ENCODE measurements at places on chromosomes 16 and 17. TPM values are rescaled to one million over a fixed set of nuclear protein-coding genes. Genes with fewer than 3 reads are reported as not detected.

GRCh38 chr16:50535506-50536257 lies 12.5 kb upstream of the NKD1 start:
- H3K36me3 ChIP-seq: no peaks in the 10 kb centered on the region
- H3K4me1 ChIP-seq: no peaks in the 10 kb centered on the region
- DNase-seq: no peak
- no peak overlapping the region for H3K4me3 ChIP-seq
- peaks cover 5% of the 10 kb centered on the region for H3K27me3 ChIP-seq

- H3K27ac ChIP-seq: no peak overlapping the region
- H3K27me3 ChIP-seq: peaks cover 2% of the 10 kb centered on the region
- peaks cover 9% of the 10 kb centered on the region for H3K4me1 ChIP-seq
- no peaks in the 10 kb centered on the region for H3K36me3 ChIP-seq
- peak; percentile 88 for DNase-seq
Measured at GRCh38 chr17:2837147-2837561, 40.9 kb downstream of the RAP1GAP2 start.

GRCh38 chr17:78442648-78443218 lies 64.3 kb downstream of the PGS1 start:
- DNase-seq: no peak
- no peak overlapping the region for H3K27ac ChIP-seq
- H3K36me3 ChIP-seq: no peaks in the 10 kb centered on the region
- no peaks in the 10 kb centered on the region for H3K4me1 ChIP-seq

GRCh38 chr16:86777381-86777946 lies 199.1 kb downstream of the FOXL1 start:
- H3K36me3 ChIP-seq: no peaks in the 10 kb centered on the region
- no peak overlapping the region for H3K4me3 ChIP-seq
- H3K27me3 ChIP-seq: no peaks in the 10 kb centered on the region
- H3K27ac ChIP-seq: no peak overlapping the region
- DNase-seq: no peak

DNA sequence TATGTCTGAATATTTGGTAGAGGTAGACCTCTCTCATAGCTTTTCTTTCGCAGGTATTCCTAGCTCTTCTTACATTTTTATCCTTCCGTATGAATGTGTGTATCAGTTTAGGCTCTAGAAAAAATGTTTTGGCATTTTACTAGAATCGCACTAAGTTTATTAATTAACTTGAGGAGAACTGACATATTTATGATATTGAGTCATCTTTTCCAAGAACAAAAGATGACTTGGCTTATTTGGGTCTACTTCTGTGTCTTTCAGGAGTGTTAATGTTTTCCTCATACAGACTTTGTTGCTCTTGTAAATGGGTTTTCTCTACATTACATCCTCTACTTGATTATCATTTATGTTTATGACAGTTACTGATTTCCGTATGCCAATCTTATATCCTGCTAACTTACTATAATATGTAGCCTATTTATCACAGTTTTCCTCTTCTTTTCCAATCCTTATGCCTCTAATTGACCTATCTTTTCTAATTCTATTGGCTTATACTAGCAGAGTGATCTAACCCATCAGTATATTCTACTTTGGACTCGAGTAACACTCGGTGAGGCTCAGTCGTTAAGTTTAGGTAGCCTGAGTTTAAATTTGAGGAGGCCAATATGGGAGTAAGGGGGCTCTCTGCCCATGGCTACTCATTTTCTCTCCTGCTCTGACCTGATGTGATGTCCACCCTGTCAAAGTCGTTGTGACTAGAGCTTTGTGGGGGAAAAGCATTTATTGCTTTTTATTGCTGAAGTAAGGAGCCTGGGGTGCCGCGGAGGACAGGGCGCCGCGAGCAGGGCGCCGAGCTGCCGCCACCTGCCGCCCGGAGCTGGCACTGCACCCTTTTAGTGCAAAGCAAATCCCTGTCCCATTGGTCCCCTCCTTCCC lies 20.0 kb downstream of the ST6GALNAC1 start:
- H3K27me3 ChIP-seq: no peaks in the 10 kb centered on the region
- DNase-seq: peak; percentile 83
- no peak overlapping the region for H3K4me3 ChIP-seq
- no peaks in the 10 kb centered on the region for H3K36me3 ChIP-seq
- H3K4me1 ChIP-seq: peaks cover 3% of the 10 kb centered on the region

DNA sequence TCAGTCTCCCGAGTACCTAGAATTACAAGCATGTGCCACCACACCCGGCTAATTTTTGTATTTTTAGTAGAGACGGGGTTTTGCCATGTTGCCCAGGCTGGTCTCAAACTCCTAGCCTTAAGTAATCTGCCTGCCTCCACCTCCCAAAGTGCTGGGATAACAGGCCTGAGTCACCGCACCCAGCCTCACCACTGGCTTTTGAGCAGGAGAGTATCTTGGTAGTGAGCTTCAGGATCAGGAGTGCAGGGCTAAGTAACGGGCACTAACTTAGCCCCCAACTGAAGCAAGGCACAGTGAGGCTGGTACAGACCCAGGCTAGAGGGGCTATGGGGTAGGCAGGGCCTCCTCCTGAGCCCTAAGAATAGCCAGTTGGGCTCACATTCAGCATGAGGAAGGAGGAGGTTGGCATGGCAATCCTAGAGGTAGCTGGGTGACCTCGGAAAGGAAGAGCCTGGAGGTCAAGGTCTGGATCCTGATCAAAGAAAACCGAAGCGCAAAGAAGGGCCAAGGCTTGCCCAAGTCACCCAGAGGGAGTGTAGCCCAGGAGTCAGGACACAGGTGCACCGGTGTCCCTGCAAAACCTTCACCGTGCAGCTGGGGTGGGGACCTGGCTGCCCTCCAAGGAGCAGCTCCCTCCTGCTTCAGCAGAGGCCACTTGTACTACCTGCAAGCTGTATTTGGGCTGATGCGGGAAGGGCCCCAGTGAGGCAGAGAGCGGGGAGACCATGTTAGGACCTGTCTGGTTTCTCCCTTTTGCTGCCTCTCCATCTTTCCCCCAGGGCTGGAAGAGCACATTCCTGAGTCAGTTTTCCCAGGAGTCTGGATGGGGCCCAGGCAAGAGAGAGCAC lies 1.3 kb upstream of the ADGRG5 start:
- H3K27me3 ChIP-seq: no peaks in the 10 kb centered on the region
- H3K4me3 ChIP-seq: no peak overlapping the region
- peaks cover 74% of the 10 kb centered on the region for H3K4me1 ChIP-seq
- no peak for DNase-seq

- no peak overlapping the region for H3K4me3 ChIP-seq
- no peaks in the 10 kb centered on the region for H3K4me1 ChIP-seq
- peaks cover 3% of the 10 kb centered on the region for H3K27me3 ChIP-seq
Measured at GRCh38 chr16:85384833-85385462, 228.2 kb upstream of the GSE1 start.

DNA sequence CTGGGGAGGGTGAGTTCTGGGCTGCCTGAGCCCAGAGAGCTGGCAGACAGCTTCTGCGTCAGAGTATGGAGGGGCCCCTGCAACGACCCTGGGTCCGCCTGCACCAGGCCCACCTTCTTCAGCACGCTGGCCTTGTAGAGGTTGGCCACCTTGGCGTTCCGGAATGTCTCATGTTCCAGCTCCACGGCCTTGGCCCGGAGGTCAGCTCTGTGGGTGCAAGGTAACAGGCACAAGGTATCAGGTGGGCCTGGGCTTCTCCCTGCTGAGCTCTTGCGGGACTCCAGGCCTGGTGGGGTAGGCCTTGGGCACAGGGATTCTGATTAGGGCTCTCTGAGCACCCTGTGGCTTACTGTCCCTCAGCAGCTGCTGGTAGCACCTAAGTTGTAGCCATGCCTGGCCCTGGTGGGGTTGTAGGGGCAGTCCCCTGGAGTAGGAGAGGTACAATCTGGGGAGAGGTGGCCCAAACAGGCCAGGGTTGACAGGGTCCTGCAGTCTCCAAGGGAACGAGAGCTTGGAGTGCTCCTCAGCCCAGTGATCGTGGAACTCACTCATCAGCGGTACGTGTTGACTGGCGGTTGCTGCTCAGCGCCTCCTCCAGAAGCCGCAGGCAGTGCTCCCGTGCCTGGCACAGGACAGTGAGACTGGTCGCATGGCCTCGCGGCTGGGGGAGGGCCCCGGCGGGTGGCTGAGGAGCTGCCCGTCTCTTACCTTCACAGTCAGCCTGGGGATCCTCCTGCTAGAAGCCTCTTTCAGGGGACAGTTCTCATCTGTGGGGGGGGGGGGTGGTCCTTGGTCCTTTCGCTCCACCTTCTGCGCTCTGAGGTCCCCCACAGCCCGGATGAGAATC lies 2.9 kb upstream of the SMIM5 start:
- no peak overlapping the region for H3K27ac ChIP-seq
- H3K4me3 ChIP-seq: no peak overlapping the region

GRCh38 chr17:32859857-32860525 lies 16.9 kb downstream of the MYO1D start:
- no peak overlapping the region for H3K27ac ChIP-seq
- no peaks in the 10 kb centered on the region for H3K36me3 ChIP-seq
- no peak for DNase-seq
- H3K4me3 ChIP-seq: no peak overlapping the region
- H3K4me1 ChIP-seq: no peaks in the 10 kb centered on the region
- H3K27me3 ChIP-seq: no peaks in the 10 kb centered on the region

- peak; percentile 16 for DNase-seq
- peaks cover 26% of the 10 kb centered on the region for H3K4me1 ChIP-seq
- peak overlapping the region; percentile 86 for H3K4me3 ChIP-seq
- no peaks in the 10 kb centered on the region for H3K27me3 ChIP-seq
Measured at GRCh38 chr17:35447499-35447898, 1.1 kb downstream of the SLFN13 start.

DNA sequence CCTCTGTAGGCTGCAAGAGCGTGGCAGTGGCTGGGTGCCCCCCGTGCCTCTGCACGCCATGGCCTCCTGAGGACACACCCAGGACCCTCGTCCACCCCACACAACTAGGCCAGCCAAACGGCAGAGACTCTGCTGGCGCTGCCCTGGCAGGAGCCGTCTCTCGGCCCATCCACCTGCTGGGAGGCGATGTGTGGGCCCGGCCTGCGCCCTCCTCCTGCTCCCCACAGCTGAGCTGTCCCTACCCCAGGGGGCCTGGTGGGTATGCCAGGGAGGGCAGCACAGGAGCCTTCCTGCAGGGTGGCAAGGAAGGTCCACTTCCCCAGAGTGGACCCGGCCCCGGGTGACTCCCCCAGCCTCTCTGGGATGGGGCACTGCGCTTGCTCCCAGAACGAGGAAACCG lies 7.0 kb downstream of the RNF166 start:
- H3K27ac ChIP-seq: no peak overlapping the region
- peaks cover 72% of the 10 kb centered on the region for H3K4me1 ChIP-seq
- H3K36me3 ChIP-seq: no peaks in the 10 kb centered on the region
- no peak for DNase-seq

DNA sequence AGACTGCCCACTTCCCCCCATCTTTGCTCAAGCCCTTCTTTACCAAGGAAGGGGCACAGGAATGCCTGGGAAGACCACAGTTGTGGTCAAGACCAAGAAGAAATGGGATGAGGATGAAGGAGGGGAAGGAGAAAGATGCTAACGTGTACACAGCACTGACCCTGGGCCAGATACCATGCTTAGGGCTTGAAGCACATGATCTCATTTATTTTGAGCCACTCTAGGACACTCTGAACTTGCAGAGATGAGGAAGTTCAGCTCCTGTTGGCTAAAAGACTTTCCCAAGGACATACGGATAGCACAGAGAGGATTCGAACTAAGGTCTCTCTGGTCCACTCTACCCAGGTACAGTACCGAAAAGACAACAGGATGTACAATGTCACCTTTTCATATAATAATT lies 42.6 kb downstream of the PIK3R5 start:
- peaks cover 3% of the 10 kb centered on the region for H3K4me1 ChIP-seq
- DNase-seq: no peak
- no peak overlapping the region for H3K27ac ChIP-seq

DNA sequence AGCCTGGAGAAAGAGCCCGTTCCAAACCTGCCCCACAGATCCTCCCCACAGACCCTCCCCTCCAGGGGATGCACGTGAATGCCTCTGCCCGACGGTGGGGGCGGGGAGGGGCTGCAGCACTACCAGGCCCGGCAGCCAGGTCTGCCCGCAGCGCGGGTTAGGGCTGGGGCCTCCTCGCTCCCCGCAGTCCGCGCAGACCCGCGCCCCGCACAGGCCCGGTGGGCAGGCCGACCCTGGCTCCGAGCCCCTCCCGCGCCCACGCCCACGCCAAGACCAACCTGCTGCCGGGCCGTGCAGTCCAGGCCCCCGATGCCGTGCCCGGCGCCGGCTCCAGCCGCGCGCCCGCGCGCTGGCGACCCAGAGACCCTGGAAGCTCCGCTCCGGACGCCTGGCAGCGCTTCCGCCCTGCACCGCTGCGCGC lies at the start of gene RPUSD1:
Gene RPUSD1 (minus strand): TSS at position 404 of the 421 bp plus-strand sequence. CDS start 644 bp downstream, outside the sequence.
- peak within 1 kb of the TSS; percentile 68 for H3K27ac ChIP-seq
- no peaks in the 10 kb centered on the region for H3K36me3 ChIP-seq
- no peak for DNase-seq
- no peaks in the 10 kb centered on the region for H3K27me3 ChIP-seq

DNA sequence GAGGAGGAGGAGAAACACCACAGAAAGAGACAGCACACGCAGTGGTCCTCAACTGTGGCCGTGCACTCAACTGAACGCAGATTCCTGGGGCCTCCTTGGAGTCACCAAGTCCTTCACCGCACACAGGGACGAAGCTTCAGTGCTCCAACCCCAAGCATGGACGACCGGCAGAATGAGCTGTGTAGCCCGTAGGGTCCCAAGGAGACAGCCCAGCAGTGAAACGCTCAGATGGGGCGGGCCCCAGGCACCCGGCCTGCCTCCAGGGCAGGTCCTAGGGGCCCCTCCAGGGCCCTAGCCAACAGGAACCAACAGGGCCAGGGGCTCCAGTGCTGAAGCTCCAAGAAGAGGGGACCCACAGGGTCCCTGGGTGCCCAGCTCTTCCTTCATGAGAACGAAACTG lies 13.2 kb downstream of the RAB40B start:
- no peaks in the 10 kb centered on the region for H3K27me3 ChIP-seq
- no peaks in the 10 kb centered on the region for H3K36me3 ChIP-seq
- no peak overlapping the region for H3K4me3 ChIP-seq
- no peaks in the 10 kb centered on the region for H3K4me1 ChIP-seq

GRCh38 chr16:87949071-87949744 lies 2.0 kb upstream of the BANP start:
- peaks cover 59% of the 10 kb centered on the region for H3K4me1 ChIP-seq
- no peaks in the 10 kb centered on the region for H3K36me3 ChIP-seq
- no peak overlapping the region for H3K27ac ChIP-seq
- H3K4me3 ChIP-seq: no peak overlapping the region
- H3K27me3 ChIP-seq: no peaks in the 10 kb centered on the region

- no peak for DNase-seq
- H3K27ac ChIP-seq: no peak overlapping the region
- H3K27me3 ChIP-seq: no peaks in the 10 kb centered on the region
- no peaks in the 10 kb centered on the region for H3K4me1 ChIP-seq
- H3K36me3 ChIP-seq: no peaks in the 10 kb centered on the region
Measured at GRCh38 chr17:52024300-52024870, 134.1 kb downstream of the CA10 start.

NPIPB8 gene
- 0.44 TPM for total RNA-seq

SLC35G6 gene
- total RNA-seq: 0.30 TPM

SKAP1 gene
- 33.1 TPM for total RNA-seq

HAS3 gene
- total RNA-seq: 2.5 TPM

SPN gene
- total RNA-seq: 1.7 TPM

DCTN5 gene
- total RNA-seq: 62.3 TPM

RCVRN gene
- not detected for total RNA-seq

CYGB gene
- 3.0 TPM for total RNA-seq

All from B cell (primary cell).